Stimulated activated CD8-positive, alpha-beta memory T cell treated with anti-CD3 and anti-CD28 coated beads, Interleukin-15, amount 100 ng/mL, for 24 hours (primary cell): ENCODE measurements at places on chromosomes 2 and 18.

DNA sequence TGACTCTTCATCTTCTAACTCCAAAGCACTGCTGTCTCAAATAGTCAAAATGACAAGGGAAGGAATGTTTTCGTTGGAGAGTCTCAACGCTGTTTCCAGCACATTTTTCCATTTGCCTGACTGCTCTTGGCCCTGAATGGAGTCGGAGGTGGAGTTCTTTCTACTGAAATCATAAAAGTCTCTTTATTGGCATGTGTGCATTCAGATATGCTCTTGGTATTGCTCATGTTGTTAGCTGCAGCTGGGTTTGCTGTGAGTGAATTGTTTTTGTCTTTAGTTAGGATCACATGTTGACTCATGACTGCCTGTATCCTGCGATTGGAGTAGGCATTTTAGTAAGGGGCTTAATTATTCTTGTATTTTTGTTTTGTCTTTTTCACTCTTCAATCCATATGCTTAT, 16.8 kb downstream of the TMEM17 start:
- DNase-seq, result no peak

GRCh38 chr2:130769343-130769907, 14.1 kb downstream of the AMER3 start:
- no peak for DNase-seq

GRCh38 chr2:8672940-8673339, 8.9 kb upstream of the ID2 start:
- no peak for DNase-seq

GRCh38 chr2:37243435-37243834, 12.0 kb downstream of the NDUFAF7 start:
- no peak for DNase-seq

GRCh38 chr2:98514096-98514639, 69.5 kb downstream of the INPP4A start:
- DNase-seq, result no peak

DNA sequence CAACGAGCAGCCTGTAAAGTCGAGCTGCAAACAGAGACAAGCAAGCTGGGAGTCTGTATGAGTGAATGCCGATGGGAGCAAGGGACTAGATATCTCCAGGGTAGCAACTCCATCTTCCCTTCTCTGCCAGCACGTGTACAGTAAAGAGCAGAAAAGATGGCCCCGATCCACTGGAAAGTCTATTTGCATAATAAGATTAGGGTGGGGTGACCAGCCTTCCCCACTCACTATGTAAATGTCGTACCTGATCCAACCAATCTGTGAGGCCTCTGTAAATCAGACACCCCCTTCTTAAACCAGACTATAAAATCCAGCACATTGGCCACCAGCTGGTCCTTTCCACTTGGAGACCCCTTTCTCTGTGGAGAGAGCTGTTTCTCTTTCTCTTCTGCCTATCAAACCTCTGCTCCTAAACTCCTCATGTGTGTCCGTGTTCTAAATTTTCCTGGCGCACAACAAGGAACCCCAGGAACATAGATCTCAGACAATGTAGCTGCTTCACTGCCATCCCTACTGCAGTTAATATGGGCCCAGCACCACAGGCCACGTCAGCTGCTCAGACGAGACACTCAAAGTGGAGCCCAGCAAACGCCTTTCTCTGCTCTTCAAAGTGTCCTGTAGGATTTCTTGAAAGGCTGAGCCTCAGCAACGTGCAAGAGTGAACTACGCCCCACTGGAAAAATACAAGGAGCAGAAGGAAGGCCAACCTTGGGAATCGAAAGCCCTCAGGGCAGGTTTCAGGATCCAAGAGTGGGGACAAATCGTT, 26.1 kb downstream of the DIPK1C start:
- DNase-seq, result no peak

GRCh38 chr2:176789751-176790150, 422.8 kb upstream of the HNRNPA3 start:
- no peak for DNase-seq

DNA sequence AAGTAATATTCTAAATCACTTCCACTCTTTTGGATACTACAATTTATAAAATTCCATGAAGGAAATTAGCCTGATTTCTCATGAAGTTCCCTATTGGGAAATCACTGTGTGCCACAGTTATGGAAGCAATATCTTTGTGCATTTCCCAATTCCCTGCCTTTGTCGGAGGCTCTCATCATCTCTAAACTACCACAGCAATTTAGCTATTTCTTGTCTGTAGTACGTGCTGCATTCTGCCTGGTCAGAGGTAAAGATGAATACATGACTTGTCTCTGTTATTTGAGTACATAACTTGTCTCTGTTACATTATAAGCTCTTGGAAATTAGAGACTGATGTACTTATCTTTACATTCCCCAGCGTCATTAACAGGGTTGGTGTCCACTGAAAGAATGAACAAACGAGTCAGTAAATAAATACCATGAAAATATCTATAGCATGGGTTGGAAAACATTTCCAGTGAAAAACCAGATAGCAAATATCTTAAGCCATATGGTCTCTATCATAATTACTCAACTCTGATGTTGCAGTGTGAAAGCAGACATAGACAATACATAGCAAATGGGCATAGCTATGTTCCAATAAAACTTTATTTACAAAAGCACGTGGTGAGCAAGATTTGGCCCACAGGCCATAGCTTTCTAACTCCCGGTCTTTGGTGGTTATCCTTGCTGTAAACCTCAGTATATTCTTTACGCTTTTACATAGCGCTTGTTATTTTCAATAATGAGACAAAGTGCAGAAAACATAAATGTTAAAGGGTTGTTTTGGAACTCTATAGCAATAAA, 78.8 kb downstream of the BCL2 start:
- DNase-seq, result no peak

- DNase-seq, result no peak
Observed at GRCh38 chr2:240579771-240580614, 6.5 kb upstream of the CAPN10 start.

DNA sequence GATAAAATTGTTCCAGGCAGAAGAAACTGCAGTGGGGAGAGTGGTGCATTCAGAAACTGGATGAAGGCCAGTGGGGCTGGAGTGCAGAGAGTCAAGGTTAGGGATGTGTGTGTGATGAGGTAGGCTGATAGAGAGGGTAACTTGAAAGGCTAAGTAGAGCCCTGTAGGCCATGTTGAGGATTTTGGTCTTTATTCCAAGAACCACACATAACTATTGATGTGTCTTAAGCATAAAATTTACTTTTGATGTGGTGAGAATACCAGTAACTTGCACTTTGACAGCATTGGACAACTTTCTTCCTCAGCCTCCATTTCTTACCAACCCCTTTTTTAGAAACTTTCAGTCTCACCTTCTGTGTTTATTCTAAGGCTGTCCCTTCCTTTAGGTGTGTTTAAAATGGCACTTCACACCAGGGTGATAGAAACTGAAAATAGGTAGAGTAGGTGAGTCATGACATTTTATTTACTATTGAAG, 22.6 kb downstream of the MTX2 start:
- DNase-seq, result no peak

DNA sequence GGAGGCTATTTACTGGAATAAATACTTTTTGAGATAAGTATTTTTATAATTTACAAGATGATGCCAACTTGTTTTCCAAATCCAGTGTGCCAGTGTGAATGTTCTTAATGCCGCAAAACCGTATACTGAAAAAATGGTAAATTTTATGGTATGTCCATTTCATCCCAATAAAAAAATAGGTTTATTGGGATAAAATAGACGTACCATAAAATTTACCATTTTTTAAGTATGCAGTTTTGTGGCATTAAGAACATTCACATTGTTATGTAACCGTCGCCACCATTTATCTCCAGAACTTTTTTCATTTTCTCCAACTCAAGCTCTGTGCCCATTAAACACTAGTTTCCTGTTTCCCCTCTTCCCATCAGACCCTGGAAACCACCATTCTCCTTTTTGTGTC, 167.9 kb downstream of the PARD3B start:
- no peak for DNase-seq

- no peak for DNase-seq
Observed at GRCh38 chr2:66031236-66031635, 403.7 kb upstream of the MEIS1 start.

DNA sequence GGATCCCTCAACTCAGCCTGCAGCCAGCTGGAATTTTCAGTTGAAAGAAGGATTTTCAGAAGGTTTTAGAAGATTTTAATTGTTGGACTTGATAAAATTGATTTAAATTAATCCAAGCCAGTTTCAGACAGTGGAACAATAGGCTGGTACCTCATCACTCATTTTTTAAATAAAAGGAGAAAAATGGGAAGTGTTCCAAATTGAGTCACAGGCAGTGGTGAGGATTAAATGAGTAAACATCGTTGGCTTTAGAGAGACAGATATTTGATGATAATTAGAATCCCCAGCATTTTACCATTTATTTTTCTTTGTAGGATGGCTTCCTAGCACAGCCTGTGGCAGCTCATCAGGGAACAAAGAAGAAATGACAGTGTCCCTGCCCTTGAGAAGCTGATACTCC, 7.4 kb downstream of the CXCR4 start:
- DNase-seq, result no peak

- DNase-seq, result no peak
Observed at GRCh38 chr2:73253400-73253799, 19.3 kb downstream of the CCT7 start.

GRCh38 chr2:113227290-113227689, 51.4 kb downstream of the PAX8 start:
- no peak for DNase-seq

- no peak for DNase-seq
Observed at GRCh38 chr2:74137651-74138599, 9.8 kb downstream of the BOLA3 start.

- DNase-seq, result no peak
Observed at GRCh38 chr2:143930891-143931290, 589.0 kb downstream of the ZEB2 start.

- no peak for DNase-seq
Observed at GRCh38 chr2:216789081-216789480, 70.8 kb downstream of the TNP1 start.

DNA sequence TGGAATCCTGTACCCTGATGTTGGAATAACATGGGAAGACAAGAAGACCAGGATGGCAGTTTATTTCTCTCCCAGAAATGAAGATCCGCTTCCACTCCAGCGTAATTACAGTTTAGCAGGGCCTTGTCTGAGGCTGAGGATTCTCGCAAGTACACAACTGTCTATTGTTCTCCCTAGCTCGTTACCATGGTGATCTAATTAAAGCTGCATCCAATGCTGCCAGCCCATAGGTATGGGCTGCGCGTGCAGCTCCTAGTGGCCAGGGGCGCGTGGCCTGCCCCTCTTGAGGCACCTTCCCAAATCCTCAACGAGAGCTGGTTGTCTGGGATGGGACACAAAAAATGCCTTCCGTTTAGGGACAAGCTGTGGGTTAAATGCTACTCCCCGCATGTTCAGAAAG, 344.9 kb downstream of the CYRIA start:
- no peak for DNase-seq

- DNase-seq, result no peak
Observed at GRCh38 chr2:210792000-210792399, 235.6 kb downstream of the CPS1 start.

- no peak for DNase-seq
Observed at GRCh38 chr18:74528478-74528877, 5.8 kb upstream of the CNDP1 start.

GRCh38 chr2:172223601-172224054, 120.9 kb upstream of the DLX2 start:
- DNase-seq, result no peak

GRCh38 chr18:38010971-38011857, 445.6 kb upstream of the CELF4 start:
- DNase-seq, result no peak

- DNase-seq, result no peak
Observed at GRCh38 chr2:60439219-60439974, 114.1 kb downstream of the BCL11A start.

GRCh38 chr18:4126939-4127338, 328.2 kb downstream of the DLGAP1 start:
- no peak for DNase-seq

- DNase-seq, result no peak
Observed at GRCh38 chr2:142991295-142991694, 113.8 kb downstream of the KYNU start.

- DNase-seq, result no peak
Observed at GRCh38 chr2:18336975-18337374, 223.5 kb downstream of the RDH14 start.

GRCh38 chr2:86223927-86224560, 24.8 kb downstream of the MRPL35 start:
- no peak for DNase-seq

DNA sequence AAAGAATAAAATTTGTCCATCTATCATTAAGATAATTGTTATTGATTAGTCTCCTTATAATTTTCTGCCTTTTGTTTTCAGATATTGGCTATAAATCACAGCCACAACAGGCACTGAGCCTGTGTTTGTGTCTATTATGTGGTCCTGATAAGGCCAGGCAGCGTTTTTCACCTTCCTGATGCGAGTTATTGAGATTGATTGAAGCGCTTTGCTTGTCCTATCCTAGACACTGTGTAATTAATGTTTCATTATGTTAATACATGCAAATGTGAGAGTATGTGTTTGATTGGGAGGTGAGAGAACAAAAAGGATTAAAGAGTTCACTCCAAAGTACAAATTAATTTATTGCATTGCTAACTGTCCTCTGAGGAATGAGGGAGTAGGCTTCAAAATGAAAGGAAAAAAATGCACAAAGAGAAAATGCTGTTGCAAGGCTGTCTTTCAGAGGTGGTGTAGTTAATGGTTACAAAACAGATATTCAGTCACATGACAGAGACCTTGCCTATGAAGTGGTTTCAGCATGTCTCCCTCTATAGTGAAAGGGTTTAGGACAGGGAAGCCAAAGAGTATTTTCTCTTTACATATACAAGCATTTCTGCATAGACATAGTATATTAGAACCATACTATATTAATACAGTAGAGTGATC, 391.1 kb downstream of the DCC start:
- DNase-seq, result no peak

DNA sequence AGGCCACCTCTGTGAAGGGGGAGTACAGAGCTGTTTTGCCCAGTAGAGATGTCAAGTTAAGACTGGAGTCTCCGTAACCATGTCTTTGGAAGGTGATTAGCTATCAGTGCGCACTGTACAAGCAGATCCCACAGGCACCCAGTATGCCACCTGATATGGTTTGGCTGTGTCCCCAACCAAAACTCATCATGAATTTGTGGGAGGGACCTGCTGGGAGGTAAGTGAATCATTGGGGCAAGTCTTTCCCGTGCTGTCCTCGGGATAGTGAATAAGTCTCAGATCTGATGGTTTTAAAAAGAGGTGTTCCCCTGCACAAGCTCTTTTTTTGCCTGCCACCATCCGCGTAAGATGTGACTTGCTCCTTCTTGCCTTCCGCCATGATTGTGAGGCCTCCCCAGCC, 90.2 kb downstream of the ACTR2 start:
- DNase-seq, result no peak

- DNase-seq, result no peak
Observed at GRCh38 chr2:207148020-207148419, 17.7 kb downstream of the KLF7 start.

DNA sequence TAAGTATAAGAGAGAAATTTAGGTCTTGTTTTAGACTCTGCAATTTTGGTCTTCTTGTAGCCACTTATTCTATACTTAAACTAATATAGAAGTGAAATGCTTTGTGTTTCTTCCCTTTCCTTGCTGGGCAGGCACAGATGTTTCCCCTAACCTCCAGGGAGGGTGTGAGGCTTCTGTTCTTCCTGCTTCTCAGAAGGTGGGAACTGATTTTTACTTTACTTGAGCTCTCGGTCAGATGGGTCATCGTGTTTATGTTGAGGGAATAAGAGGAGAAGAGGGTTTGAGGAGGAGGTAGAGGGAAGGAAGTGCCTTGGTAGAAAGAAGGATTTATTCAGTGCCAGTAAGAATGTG, 92.5 kb upstream of the CXCR4 start:
- no peak for DNase-seq
